Osteocyte (in vitro differentiated cells): ENCODE measurements at places on chromosomes 2 and 18. TPM values are rescaled to one million over a fixed set of nuclear protein-coding genes. Genes with fewer than 3 reads are reported as not detected.
A peak's percentile ranks its signal among the peaks of the same experiment; 100 is the strongest.

Gene RMC1
- total RNA-seq, result 24.9 and 25.5 TPM in 2 replicates

Gene PSD4
- total RNA-seq, result 6.3 and 8.9 TPM in 2 replicates

Gene SLC19A3
- not detected in 2 replicates for total RNA-seq

Gene CNTNAP5
- total RNA-seq, result not detected in 2 replicates

Gene CCT7
- total RNA-seq, result 216 and 231 TPM in 2 replicates

Gene IL36A
- not detected in 2 replicates for total RNA-seq

Gene SF3B1
- total RNA-seq, result 281 and 282 TPM in 2 replicates

- peak; percentile 56 for DNase-seq
- no peaks in the 10 kb centered on the region for H3K36me3 ChIP-seq
- H3K27me3 ChIP-seq, result peaks cover 17% of the 10 kb centered on the region
- H3K27ac ChIP-seq, result no peak overlapping the region
Observed at GRCh38 chr2:113157897-113158753, 15.6 kb upstream of the PSD4 start.

- no peaks in the 10 kb centered on the region for H3K36me3 ChIP-seq
- DNase-seq, result no peak
- no peaks in the 10 kb centered on the region for H3K4me1 ChIP-seq
- H3K27ac ChIP-seq, result no peak overlapping the region
- H3K27me3 ChIP-seq, result no peaks in the 10 kb centered on the region
Observed at GRCh38 chr18:57366528-57367081, 14.2 kb downstream of the ST8SIA3 start.

DNA sequence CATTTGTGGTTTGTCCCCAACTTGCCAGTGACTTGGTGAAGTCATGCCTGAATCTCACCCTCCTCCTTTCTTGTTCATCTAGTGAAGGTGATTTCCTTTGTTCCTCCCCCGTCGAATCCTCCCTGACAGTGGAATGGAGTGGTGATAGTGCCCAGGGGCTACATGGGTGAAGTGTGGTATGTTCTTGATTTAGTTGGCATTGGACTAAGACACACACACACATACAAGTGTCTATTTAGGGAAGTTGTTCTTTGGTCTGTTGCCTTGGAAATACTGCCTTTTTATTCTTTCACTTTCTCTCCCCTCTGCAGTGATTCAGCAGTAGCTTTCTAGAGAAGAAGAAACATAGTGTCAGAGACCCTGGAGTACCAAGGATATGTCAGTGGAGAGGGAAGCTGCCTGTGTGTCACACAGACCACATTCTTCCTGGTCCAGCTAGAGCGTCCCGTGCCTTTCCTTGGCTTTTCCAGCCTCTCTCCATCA is 10.9 kb downstream of the INPP4A start:
- H3K4me1 ChIP-seq, result peaks cover 29% of the 10 kb centered on the region
- no peak overlapping the region for H3K4me3 ChIP-seq
- H3K27me3 ChIP-seq, result no peaks in the 10 kb centered on the region

DNA sequence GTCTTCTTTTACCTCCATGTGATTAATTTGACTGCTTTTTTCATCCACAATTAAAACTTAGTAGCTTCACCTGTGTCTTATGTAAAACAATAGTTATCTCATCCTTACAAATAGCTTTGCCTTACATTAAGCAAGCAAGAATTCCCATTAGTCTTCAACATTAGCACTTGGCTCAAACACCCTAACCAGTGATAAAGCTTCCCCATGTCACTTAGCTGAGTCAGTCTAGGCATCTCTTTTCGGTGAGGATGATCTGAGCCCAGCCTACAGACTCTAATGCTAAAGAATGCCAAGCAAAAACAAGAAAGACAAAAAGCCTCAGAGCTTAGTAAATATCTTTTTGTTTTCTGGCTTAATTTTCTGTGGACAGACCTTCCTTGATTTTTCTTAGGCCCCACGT is 26.1 kb downstream of the GAD1 start:
- H3K4me3 ChIP-seq, result no peak overlapping the region
- H3K27me3 ChIP-seq, result peaks cover 14% of the 10 kb centered on the region
- H3K36me3 ChIP-seq, result no peaks in the 10 kb centered on the region
- peaks cover 4% of the 10 kb centered on the region for H3K4me1 ChIP-seq

GRCh38 chr2:101803945-101804696 is 106.6 kb downstream of the MAP4K4 start:
- peak overlapping the region; percentile 21 for H3K27ac ChIP-seq
- no peaks in the 10 kb centered on the region for H3K36me3 ChIP-seq
- H3K4me3 ChIP-seq, result no peak overlapping the region
- DNase-seq, result no peak
- no peaks in the 10 kb centered on the region for H3K27me3 ChIP-seq

DNA sequence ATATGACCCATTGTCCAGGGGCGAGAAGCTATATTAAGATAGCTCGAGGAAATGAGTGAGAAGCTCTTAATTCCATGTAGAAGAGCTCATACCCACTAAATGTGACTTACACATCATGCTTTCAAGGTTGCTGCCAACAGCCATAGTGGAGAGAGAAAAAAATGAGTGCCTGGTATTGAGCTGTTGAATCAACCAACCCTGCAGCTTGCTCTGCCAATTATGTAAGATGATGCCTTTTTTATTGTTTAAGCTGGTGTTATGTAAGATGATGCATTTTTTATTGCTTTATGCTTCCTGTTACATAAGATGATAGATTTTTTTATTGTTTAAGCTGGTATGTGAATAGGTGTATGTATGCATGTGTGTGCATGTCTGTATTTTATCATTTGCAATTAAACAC is 228.2 kb downstream of the CCDC178 start:
- no peaks in the 10 kb centered on the region for H3K36me3 ChIP-seq
- peaks cover 32% of the 10 kb centered on the region for H3K27me3 ChIP-seq
- DNase-seq, result no peak
- H3K4me3 ChIP-seq, result no peak overlapping the region
- H3K4me1 ChIP-seq, result no peaks in the 10 kb centered on the region

DNA sequence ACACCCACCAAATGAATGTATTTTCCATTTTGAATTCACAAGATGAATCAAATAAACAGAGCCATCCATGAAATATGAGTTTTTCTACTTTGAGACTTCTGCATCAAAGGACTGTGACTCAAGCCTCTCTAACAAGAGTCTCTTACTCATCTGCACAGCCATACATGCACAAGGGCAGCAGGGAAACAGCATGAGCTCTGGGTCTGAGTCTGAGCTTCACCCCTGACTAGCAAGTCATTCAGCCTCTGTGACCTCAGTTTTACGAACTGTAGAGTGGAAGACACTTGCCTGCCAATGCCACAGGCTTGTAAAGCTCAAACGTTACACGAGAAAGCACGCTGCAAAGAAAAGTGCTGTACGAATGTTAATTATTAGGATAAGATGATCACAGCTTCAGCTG is 42.9 kb downstream of the MREG start:
- no peak for DNase-seq
- no peaks in the 10 kb centered on the region for H3K27me3 ChIP-seq
- no peak overlapping the region for H3K27ac ChIP-seq
- peaks cover 4% of the 10 kb centered on the region for H3K4me1 ChIP-seq
- no peaks in the 10 kb centered on the region for H3K36me3 ChIP-seq

DNA sequence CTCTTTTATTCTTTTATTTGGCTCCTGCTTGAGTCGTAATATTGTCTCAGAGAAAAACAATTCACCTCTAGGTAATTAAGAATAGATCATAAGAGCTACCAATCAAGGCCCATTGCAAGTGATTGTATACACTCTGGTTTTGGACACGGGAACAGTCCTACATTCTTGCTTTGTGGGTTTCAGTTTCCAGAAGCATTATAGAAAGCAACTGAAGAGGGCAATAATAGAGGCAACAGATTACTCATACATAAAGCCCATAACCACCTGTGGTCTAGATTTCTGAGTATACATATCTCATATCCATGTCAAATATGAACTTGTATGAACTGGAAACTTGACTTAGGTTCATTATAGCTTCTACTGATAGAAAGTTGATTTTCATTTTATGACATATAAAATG is 65.4 kb downstream of the DIS3L2 start:
- no peaks in the 10 kb centered on the region for H3K27me3 ChIP-seq
- no peak for DNase-seq
- no peak overlapping the region for H3K4me3 ChIP-seq
- H3K36me3 ChIP-seq, result peaks cover 29% of the 10 kb centered on the region
- H3K27ac ChIP-seq, result no peak overlapping the region

DNA sequence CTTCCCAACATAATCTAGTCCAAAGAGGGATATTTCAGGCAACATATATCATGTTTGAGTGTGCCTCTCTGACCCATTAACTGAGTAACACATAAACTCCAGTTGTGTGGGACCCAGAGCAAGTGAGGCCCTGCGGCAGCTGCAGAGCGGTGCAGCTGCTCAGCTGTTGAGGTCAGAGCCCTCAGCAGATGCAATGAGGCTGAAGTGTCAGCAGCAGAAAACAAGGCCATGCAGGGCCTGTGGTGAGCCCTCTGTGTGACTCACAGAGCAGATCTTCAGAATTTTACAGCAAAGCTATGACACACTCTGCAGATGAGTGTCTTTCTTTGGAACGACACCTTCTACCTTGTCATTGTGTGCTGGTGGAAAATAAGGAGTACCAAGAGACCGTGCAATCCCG is 168.5 kb downstream of the CBLN2 start:
- H3K36me3 ChIP-seq, result no peaks in the 10 kb centered on the region
- H3K27ac ChIP-seq, result no peak overlapping the region

DNA sequence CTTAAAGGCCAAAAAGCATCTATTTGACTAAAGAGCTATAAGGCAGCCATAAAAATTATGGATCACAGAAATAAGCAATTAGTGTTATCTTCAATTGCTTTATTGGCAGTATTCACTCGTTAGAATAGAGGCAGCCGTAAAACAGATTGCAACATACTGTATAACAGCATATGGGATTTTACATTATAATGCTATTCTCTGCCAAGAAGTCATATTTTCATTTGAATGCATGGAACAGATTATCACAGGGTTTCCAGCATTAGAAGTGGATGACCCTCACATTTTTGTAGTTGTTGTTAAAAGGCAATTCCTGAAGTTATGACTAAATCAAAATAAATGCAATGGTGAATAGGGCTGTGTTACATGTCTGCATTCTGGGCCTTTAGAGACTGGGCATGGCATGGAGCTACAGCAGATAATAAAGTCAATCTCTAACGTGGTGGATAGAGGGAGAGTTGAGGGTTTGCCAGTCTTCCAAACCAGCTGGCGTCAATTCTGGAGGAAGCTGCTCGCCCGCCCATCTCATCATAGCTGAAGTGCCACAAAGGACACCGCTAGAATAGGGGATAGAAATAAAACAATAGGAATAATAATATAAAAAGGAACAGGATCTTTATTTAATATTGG is 155.4 kb upstream of the VRK2 start:
- no peak overlapping the region for H3K27ac ChIP-seq
- no peaks in the 10 kb centered on the region for H3K27me3 ChIP-seq
- H3K4me1 ChIP-seq, result peaks cover 2% of the 10 kb centered on the region
- no peaks in the 10 kb centered on the region for H3K36me3 ChIP-seq
- DNase-seq, result no peak

DNA sequence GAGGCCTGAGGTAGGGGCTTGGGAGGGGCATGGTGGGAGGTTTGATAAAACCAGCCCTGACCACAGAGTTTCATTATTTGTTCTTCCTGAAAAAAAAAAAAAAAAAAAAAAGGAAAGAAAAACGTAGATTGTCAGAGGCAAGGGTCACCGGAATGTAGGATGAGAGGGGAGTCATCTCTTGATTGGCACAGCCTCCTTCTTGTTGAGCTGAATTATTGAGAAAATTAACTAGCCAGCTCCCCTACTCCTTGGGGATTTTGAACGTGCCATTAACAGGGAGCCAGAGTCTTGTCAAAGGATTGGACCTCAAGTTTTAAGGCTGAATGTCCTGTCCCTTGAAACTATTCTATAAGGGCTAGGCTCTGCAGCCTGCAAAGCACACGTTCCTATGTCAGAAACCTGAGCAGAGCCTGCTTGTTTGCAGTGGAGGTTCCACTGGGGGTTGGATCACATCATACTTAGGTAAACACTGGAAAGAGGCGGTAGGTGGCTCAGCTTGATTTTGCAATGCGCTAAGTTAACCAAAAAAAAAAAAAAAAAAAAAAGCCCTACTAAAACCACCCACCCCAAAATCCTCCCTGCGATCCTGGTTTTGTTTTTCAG is 2.3 kb downstream of the INHBB start:
- peaks cover 50% of the 10 kb centered on the region for H3K27me3 ChIP-seq
- no peak overlapping the region for H3K4me3 ChIP-seq
- DNase-seq, result no peak
- peaks cover 14% of the 10 kb centered on the region for H3K4me1 ChIP-seq

DNA sequence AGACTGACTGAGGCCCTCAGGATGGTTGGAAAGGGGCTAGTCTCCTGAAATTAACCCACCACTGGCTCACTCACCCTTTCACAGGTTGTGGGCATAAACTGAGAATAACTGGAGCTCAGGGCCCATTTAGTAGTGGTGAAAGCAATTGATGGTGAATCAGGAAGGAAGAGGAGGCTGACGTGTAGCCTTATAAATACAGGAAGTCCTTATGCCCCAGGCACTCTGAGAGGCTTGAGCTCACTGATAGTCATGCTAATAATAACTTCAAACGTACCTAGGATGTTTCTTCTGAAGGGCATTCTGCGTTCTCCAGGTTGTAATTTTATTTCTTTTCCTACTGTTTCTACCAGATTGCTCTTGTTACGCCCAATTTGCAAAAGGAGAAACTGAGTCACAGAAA is 328.4 kb downstream of the CLIP4 start:
- no peak for DNase-seq
- H3K4me1 ChIP-seq, result peaks cover 16% of the 10 kb centered on the region
- no peak overlapping the region for H3K27ac ChIP-seq
- H3K36me3 ChIP-seq, result no peaks in the 10 kb centered on the region
- no peak overlapping the region for H3K4me3 ChIP-seq

- H3K27me3 ChIP-seq, result peaks cover 34% of the 10 kb centered on the region
- no peaks in the 10 kb centered on the region for H3K36me3 ChIP-seq
- H3K4me1 ChIP-seq, result no peaks in the 10 kb centered on the region
- H3K4me3 ChIP-seq, result no peak overlapping the region
- no peak for DNase-seq
Observed at GRCh38 chr2:119716284-119716672, 37.3 kb downstream of the TMEM177 start.

DNA sequence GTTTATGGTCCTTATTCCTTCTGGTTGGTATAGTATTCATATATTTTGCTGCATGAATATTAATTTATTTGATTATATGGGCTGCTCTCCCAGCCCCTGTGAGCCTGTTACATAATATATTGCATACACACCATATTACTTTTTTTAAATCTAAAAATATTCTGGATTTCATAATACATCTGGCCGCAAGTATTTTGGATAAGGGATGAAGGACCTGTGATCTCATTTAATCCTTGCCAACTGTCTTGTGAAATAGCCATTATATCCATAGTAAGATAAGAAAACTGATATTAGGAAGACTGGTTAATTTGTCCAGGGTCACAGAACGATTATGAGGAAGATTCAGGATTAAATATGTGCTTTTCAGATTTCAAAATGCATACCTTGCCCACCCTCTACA is 433.6 kb downstream of the LPIN1 start:
- H3K4me1 ChIP-seq, result peaks cover 36% of the 10 kb centered on the region
- H3K36me3 ChIP-seq, result no peaks in the 10 kb centered on the region
- H3K4me3 ChIP-seq, result no peak overlapping the region
- H3K27ac ChIP-seq, result no peak overlapping the region

GRCh38 chr2:48968011-48968410 is 186.3 kb downstream of the FSHR start:
- DNase-seq, result no peak
- H3K27ac ChIP-seq, result no peak overlapping the region
- no peaks in the 10 kb centered on the region for H3K27me3 ChIP-seq
- H3K4me1 ChIP-seq, result no peaks in the 10 kb centered on the region
- no peaks in the 10 kb centered on the region for H3K36me3 ChIP-seq
